Ureter (tissue), 1 donor: ENCODE measurements at places on chromosomes 2 and 18. TPM values are rescaled to one million over a fixed set of nuclear protein-coding genes. Genes with fewer than 3 reads are reported as not detected.
A peak's percentile ranks its signal among the peaks of the same experiment; 100 is the strongest.

DNA sequence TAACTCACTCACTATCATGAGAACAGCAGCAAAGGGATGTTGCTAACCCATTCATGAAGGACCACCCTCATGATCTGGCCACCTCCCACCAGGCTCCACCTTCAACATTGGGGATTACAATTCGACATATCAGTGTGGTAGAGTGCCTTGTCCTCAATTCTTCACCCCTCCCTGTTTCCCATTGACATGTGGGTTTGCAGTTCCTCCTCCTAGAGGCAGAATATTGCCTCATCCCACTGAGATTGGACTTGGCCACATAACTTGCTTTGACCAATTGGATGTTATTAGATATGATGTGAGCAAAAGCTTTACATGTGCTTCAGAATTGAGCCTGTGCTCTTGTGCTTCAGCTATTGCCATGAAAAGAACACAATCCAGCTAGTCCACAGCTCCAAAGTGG is 217.0 kb upstream of the CXCR4 start:
- DNase-seq = no peak

GRCh38 chr18:10875811-10876210 is 273.6 kb downstream of the PIEZO2 start:
- no peak for DNase-seq

DNA sequence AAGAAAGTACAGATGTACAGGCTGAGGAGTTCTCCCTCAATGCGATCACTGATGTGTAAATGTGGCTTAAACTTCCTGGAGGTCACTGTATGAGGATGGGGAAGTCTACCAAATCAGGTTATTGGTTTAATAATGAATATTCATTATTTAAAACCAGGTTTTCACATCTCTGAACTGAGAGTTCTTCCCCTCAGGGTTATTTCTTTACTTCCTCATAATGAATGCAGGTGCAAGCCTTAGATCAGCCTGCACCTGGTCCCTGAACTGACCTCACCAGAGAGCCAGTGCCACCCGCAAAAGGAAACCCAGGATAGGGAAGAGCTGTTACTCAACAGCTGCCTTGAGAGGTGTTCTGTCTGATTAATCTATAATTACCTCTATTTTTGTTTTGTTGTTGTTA is 369.0 kb downstream of the EPHA4 start:
- DNase-seq = no peak

DNA sequence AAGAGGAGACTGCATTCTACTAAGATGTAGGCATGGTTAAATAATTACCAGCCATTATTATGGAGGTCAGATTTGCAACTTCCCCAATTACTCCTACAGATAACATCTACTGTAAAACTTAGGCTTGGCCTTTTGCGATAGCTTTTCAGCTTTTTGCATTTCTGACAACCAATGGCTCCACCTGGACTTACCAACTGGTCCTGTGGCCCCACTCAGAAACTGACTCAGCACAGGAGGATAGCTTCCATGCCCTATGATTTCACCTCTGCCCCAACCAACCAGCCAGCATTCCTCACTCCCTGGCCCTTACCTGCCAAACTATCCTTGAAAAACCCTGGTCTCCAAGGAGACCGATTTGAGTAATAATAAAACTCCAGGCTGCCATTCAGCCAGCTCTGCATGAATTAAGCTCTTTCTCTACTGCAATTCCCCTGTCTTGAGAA is 28.2 kb downstream of the TUBB6 start:
- DNase-seq = no peak

- no peak for DNase-seq
Measured at GRCh38 chr2:2709431-2709770, 378.3 kb upstream of the MYT1L start.

DNA sequence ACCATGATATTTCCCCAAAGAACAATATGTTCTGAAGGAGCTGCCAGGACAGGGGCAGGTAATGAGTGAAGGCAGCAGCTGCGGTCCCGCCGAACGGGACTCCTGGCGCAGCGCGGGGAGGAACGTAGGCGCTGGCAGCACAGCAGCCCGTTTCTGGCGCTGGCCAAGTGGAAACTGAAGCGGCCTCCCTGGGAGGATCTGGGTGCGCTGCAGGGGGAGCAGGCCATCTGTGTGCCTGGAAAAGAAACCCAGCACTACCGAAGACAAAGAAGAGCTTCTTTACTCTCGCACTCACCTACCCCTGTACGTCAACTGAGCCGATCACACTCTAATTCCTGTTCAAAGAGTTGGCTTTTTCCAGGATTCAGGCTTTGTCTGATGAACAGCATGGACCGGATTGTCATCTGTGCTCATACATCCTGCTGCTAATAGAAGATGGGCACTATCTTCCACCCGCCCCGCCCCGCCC is 11.8 kb downstream of the G6PC2 start:
- DNase-seq = no peak

DNA sequence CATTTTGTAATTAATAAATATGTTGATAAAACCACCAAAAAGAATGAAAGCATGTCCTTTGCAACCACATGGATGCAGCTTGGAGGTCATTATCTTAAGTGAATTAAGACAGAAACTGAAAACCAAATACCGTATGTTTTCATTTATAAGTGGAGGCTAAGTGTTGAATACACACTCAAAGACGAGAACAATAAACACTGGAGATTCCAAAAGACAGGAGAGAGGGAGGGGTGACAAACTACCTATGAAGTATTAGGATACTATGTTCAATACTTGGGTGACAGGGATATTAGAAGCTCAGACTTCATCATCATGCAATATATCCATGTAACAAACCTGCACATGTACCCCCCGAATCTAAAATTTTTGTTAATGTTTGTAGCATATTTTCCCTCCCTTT is 7.0 kb downstream of the ERLEC1 start:
- DNase-seq = no peak

DNA sequence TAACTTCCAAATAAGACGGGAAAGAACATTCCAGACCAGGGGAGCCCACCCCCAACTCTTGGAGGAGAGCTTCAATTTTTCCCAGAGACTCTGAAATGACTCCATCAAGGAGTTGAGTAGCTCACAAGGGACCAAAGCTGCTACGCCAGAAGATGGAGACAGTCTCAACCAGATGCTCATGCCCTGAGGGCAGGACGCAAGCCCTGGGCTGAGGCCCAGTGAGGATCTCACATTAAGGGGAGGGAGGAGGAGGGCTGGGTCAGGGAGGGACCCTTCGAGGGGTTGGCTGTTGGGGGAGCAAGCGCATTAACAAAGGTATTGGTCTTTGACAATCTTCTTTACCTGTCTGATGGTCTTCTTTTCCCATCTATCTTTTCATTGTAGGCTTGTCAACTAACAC is 141.3 kb upstream of the SLC1A4 start:
- no peak for DNase-seq

DNA sequence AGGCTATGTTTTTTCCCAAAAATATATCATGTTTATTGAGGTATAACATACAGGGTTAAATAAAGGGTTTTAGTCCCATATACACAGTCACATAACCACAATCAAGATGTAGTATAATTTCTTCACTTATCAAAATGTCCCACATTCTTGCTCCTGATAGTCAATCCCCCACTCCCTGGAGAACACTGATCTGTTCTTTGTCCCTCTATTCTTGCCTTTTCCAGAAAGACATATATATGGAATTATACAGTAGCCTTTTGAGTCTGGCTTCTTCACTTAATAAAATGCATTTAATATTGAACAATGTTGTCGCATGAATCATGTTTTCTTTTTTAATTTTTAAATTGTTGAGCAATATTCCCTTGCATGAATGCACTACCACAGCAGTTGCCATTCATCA is 1059.7 kb downstream of the TSN start:
- no peak for DNase-seq

GRCh38 chr2:143559147-143559546 is 429.9 kb downstream of the ARHGAP15 start:
- DNase-seq = no peak

- no peak for DNase-seq
Measured at GRCh38 chr2:64825831-64826491, 163.2 kb upstream of the SLC1A4 start.

GRCh38 chr2:100765481-100765880 is 54.5 kb upstream of the NPAS2 start:
- peak; percentile 15 for DNase-seq

The DYNAP gene
- not detected for total RNA-seq

The REEP1 gene
- total RNA-seq = 15.5 TPM

The PIEZO2 gene
- 3.9 TPM for total RNA-seq

The SIX2 gene
- total RNA-seq = 1.2 TPM

The BUB1 gene
- total RNA-seq = 1.4 TPM
